ENCODE measurements at places on chromosomes 7 and 10. TPM values are rescaled to one million over a fixed set of nuclear protein-coding genes. Genes with fewer than 3 reads are reported as not detected.

Gene HKDC1
- 19.0 TPM for total RNA-seq

Gene ENTPD1
- total RNA-seq = 4.5 TPM

Gene PRKCQ
- 0.93 TPM for total RNA-seq

DNA sequence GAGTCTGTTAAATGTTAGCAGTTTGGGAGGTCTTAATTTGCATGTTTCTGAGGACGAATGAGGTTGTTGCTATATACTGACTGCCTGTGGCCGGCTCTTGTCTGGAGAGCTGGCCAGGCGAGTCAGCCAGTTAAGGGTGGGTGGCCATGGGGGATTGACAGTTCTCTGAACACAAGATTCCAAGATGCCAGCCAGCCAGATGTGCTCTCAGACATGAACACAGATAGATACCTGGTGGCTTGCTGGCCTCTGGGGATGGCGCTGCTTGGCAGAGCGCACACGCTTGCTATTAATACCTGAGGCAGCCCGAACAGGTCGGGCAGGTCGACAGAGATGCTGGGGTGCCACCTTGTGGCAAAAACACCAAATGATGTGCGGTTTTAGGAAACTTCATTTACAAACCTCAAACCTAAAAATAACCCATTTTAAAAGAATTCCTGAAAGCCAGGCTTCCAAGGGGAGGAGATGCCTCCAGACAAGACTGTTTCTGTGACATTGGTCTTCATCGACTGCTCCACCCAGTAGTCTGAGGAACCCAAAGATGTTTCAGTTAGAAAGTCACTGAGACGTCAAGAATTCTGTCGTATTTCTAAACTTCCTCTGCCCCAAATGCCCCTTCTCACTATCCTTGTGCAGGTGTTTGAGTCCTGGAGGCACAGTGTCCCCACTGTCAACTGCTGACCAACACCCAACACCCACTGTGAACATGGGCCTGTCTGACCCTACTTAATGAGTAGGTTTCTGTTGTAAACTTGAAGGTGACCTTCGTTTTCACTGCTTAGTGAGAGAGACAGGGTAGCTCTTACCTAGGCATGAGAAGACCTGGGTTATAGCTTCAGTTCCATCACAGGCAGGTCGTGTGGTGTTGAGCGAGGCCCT lies 123.4 kb downstream of the NT5C2 start:
- no peaks in the 10 kb centered on the region for H3K4me1 ChIP-seq
- no peak overlapping the region for H3K27ac ChIP-seq
- no peaks in the 10 kb centered on the region for H3K36me3 ChIP-seq
- no peak overlapping the region for H3K4me3 ChIP-seq

DNA sequence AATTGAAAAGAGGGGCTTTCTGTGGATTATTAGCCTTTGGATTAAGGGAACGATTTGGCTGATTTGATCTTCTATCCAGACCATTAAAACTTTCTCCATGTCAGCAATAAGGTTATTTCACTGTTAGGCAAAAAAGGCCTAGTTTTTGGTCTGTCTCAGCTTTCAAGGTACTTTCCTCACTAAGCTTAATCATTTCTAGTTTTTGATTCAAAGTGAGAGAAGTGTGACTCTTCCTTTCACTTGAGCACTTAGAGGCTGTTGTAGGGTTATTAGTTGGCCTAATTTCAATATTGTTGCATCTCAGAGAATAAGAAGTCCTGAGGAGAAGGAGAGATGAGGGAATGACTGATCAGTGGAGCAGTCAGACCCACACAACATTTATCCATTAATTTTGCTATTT lies 596.0 kb upstream of the TPK1 start:
- H3K4me1 ChIP-seq = no peaks in the 10 kb centered on the region
- H3K4me3 ChIP-seq = no peak overlapping the region
- no peak overlapping the region for H3K27ac ChIP-seq
- no peaks in the 10 kb centered on the region for H3K36me3 ChIP-seq
- no peaks in the 10 kb centered on the region for H3K27me3 ChIP-seq
- DNase-seq = no peak

DNA sequence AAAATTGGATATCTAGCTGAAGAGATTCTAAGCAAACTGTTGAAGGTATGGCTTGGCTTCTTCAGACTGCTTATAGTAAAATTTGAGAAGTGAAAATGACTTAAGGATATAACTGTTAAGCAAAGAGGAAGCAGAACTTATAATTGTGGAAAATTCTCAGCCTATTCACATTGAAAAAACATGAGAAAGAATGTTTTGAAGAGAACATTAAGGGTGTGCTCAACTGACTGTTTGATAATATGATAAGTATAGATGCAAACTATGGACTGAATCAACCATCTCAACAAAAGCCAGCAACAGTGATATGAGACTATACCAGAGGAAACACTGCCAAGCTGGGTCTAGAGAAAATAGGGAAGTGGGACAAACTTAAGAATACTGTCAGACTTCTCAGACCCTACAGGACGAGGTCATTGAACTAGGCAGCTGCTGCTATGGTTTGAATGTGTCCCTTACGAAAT lies 133.1 kb upstream of the PPP1R3A start:
- H3K4me3 ChIP-seq = no peak overlapping the region
- H3K4me1 ChIP-seq = no peaks in the 10 kb centered on the region
- H3K27ac ChIP-seq = no peak overlapping the region

DNA sequence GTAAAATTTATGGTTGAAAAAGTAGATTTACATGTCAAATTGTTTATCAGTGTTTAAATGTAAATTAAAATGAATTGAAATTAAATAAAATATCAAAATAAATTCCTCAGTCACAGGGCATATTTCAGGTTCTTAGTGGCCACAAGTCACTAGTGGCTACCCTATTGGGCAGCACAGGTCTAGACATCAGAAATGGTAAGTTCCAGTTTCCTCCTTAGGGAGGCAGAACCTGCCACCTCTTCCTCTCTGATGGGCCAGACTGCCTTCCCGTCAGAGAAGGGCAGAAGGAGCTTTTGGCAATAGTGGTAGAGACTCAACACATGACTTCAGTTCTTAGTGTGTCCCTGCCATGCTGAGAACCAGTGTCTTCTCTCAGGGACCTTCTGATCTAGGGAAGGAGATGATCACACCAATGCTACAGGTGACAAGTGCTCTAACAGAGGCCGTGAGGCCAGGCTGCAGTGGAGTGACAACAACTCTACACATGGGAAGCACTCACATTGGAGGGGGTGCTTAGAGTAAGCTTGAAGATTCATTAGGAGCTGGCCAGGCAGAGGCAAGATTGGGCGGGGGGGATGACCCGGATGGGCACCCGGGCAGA lies 14.4 kb upstream of the PCBD1 start:
- DNase-seq = no peak
- H3K36me3 ChIP-seq = no peaks in the 10 kb centered on the region
- no peak overlapping the region for H3K27ac ChIP-seq
- H3K4me3 ChIP-seq = no peak overlapping the region
- no peaks in the 10 kb centered on the region for H3K4me1 ChIP-seq
- no peaks in the 10 kb centered on the region for H3K27me3 ChIP-seq

GRCh38 chr7:131896165-131896863 lies 339.9 kb upstream of the PODXL start:
- no peaks in the 10 kb centered on the region for H3K4me1 ChIP-seq
- no peaks in the 10 kb centered on the region for H3K36me3 ChIP-seq
- no peak overlapping the region for H3K27ac ChIP-seq
- no peaks in the 10 kb centered on the region for H3K27me3 ChIP-seq
- no peak overlapping the region for H3K4me3 ChIP-seq

GRCh38 chr10:133162178-133162909 lies 2.3 kb downstream of the KNDC1 start:
- no peaks in the 10 kb centered on the region for H3K36me3 ChIP-seq
- H3K27me3 ChIP-seq = peaks cover 17% of the 10 kb centered on the region
- no peak overlapping the region for H3K4me3 ChIP-seq
- H3K4me1 ChIP-seq = no peaks in the 10 kb centered on the region
- no peak for DNase-seq

DNA sequence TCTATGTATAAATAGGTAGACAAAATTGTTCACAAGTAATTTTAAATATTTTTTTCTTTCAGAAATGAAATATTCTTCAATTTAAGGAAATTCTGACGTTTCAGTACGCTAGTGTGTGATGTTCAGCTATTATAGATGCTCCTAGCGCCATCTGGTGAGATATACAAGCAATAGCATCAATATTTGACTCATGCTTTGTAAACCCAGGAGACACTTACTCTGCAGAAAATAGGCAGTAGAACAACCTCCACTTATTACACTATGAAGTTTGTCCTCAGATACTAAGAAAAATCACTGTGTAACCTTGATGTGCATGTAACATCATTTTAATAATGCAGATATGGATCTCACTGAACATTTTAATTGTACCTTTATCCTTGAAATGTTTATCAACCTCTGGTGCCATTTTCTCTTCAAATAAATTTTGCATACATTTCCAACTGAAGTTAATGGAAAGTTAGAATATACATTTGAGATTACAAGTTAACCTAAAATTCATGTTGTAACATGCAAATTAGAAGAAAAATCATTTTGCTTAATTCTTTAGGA lies 151.5 kb upstream of the FAM3C start:
- no peaks in the 10 kb centered on the region for H3K27me3 ChIP-seq
- no peak for DNase-seq
- H3K4me3 ChIP-seq = no peak overlapping the region
- H3K36me3 ChIP-seq = no peaks in the 10 kb centered on the region
- no peak overlapping the region for H3K27ac ChIP-seq
- H3K4me1 ChIP-seq = no peaks in the 10 kb centered on the region

DNA sequence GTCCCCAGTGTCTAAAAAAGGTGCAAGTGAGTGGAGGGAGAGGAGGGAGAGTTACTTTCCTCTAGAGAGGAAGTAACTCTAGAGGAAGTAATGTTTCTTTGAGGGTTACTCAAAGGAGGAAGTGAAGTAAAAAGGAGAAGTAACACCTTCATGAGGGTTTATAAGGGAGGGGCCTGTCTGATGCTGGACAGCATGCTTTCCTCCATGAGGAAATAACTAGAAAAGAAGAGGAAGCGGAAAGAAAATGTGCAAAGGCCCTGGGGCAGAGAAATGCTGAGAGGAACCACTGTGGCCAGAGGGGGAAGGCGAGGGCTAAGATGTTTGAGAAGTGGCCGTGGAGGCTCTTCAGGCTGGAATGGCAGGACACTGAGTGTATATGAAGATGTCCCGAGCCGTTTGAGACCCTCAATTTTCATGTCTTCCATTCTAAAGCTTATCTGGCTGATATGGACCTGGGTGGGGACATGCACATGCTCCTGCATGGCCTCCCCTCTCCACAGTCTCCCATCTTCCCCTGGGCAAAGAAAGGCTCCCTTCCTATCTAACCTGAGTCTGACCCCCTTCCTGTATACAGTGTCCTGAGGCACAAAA lies 3.4 kb upstream of the SLC18A2 start:
- H3K27ac ChIP-seq = no peak overlapping the region
- no peaks in the 10 kb centered on the region for H3K4me1 ChIP-seq
- peaks cover 18% of the 10 kb centered on the region for H3K27me3 ChIP-seq
- DNase-seq = no peak
- no peaks in the 10 kb centered on the region for H3K36me3 ChIP-seq
- no peak overlapping the region for H3K4me3 ChIP-seq

- H3K27ac ChIP-seq = peak overlapping the region; percentile 85
- DNase-seq = peak; percentile 43
- H3K36me3 ChIP-seq = peaks cover 6% of the 10 kb centered on the region
- no peaks in the 10 kb centered on the region for H3K27me3 ChIP-seq
Measured at GRCh38 chr7:149624006-149624405, 126.4 kb upstream of the ZNF746 start.

DNA sequence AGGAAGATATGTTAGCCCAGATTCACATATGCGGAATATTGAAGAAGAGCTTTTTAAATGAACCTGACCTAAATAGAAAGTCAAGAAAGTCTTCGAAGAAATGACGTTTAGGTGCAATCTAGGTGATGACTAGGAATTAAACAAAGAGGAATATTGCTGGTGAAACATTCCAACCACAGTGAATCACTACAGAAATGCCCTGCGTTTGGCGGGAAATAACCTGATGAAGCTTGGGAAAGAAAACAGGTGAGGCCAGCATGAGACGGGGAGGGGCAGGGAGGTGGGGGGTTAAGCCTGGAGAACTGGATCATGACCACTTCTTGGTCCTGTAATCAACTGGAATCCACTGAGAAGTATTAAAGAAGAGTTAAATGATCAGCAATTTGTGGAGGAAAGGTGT lies 299.4 kb upstream of the VSTM2A start:
- no peaks in the 10 kb centered on the region for H3K4me1 ChIP-seq
- H3K4me3 ChIP-seq = no peak overlapping the region
- H3K36me3 ChIP-seq = no peaks in the 10 kb centered on the region
- H3K27ac ChIP-seq = no peak overlapping the region
- no peak for DNase-seq
